Stimulated activated CD4-positive, alpha-beta T cell treated with anti-CD3 and anti-CD28 coated beads, Interleukin-4, amount 100 ng/mL, for 1 hour (primary cell): ENCODE measurements at places on chromosomes 2 and 18.

DNA sequence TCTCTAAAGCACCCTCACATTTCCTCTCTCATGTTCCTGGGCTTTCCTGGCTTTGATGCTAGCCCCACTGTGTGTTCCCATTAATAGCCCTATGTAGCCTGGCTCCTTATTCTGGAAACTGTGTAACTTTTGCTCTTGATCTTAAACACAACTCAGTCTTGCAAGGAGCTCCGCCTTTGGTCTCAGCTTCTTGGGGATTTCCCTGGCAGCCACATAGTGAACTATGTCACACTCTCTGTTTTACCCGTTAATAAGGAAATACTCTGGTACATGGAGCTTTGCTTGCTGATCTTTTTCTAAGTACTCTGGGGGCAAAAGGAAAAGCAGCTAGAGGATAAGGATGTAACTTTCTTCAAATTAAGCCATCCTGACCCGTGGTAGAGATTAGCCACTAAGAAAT is 259.3 kb downstream of the NEDD4L start:
- no peak for DNase-seq

DNA sequence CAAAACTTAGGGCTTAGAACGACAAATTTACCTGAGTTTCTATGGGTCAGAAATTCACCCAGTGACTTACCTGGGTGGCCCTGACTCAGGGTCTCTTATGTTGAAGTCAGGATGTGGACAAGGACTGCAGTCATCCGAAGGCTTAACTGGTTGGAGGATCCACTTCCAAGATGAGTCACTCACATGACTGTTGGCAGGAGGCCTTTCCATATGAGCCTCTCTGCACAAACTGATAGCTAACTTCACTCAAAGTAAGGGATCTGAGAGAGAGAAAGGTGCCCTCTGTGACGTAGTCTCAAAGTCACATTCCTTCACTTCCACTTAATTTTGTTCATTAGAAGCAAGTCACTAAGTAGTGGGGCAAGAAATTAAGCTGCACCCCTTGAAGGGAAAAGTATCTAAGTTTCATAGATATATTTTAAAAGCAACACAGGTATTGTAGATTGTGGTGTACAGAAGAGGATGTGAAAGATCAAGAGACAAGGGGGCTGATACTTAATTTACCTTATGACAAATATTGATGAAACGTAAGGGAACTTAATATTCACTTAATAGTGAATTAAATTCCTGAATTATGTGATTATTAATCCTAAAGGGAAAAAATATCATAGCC is 48.4 kb downstream of the TANK start:
- no peak for DNase-seq

DNA sequence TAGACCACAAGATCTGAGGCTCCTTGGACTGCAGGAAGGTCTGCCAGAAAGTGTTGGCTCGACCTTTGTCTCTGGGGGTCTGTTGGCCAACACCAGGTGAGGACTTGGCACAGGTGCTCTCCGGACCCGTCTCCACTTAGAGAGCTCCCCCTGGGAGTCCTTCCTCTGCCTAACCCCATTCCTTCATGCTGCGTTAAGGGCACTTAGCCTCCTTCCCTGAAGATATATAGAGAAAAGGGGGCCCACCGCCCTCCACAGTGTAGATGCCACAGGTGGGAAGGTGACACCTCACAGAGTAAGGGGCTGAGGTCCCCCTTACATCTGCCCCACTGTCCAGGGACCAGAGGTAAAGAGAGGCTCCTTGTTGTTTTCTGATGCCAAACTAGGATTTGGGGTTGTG is 8.2 kb downstream of the IGFBP5 start:
- no peak for DNase-seq

- DNase-seq = no peak
Measured at GRCh38 chr2:144261966-144262365, 258.0 kb downstream of the ZEB2 start.

DNA sequence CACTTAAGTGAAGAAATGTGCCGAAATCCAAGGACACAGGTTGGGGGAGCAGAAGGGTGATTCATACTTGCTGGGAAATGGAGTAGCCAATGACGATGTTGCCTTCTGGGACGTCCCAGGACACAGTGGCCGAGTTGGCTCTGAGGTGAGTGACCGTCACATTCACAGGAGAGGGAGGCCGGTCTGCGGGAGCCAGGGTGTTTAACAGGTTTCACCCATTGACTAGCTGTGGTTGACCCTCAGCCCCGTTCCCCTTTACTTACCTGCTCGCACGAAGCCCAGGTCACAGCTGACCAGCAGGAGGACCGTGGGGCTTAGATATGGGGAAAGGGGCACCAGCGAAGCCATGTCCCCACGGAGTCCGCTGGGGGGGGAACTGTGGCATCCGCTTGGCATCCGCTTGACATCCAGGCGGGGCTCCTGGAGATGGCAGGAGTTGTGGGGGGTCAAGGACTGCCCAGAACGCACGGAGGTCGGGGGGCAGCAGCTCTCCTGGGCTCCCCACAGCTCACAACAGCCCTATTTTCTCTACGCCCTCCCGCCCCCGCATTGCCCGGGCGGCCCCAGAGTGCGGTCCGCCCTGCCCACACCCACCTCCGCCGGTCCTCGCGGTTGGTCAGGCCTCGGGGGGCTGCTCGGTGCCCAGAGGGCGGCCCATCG is 586 bp downstream of the FNDC4 start:
- DNase-seq = no peak
